GM23248 (cell line): ENCODE measurements at places on chromosomes 5 and 9. TPM values are rescaled to one million over a fixed set of nuclear protein-coding genes. Genes with fewer than 3 reads are reported as not detected.

DNA sequence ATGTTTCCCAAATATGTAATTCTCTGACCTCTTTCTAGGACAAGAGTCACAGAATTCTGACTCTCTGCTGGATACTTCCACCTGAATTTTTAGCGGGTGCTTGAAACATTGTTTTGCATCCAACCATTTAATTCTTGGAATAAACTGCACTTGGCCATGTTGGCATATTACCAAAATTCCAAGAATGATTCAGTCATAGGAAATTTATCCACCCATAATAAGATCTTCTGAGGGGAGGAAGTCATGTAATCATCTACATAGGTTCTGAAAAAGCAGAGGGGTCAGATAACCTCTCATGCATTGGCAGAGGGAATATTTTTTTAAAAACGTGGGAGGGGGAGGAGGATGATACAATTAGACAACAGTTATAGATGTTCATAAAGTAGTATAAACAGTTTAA, 156.9 kb downstream of the PAM start:
- H3K4me1 ChIP-seq = peaks cover 44% of the 10 kb centered on the region
- no peaks in the 10 kb centered on the region for H3K27me3 ChIP-seq
- peak; percentile 76 for DNase-seq
- peaks cover 14% of the 10 kb centered on the region; the same call in 1 of the 2 replicates for H3K36me3 ChIP-seq

- H3K36me3 ChIP-seq = no peaks in the 10 kb centered on the region
- peak overlapping the region; percentile 22; the same call in 1 of the 2 replicates for H3K27ac ChIP-seq
- H3K4me3 ChIP-seq = no peak overlapping the region
- peak; percentile 56 for DNase-seq
Observed at GRCh38 chr9:108207561-108208165, 648.1 kb downstream of the ACTL7B start.

- DNase-seq = peak; percentile 88
- H3K4me1 ChIP-seq = peaks cover 3% of the 10 kb centered on the region; the same call in 1 of the 2 replicates
- H3K27ac ChIP-seq = no peak overlapping the region
- no peak overlapping the region for H3K4me3 ChIP-seq
Observed at GRCh38 chr9:12708562-12709298, 15.5 kb downstream of the TYRP1 start.

DNA sequence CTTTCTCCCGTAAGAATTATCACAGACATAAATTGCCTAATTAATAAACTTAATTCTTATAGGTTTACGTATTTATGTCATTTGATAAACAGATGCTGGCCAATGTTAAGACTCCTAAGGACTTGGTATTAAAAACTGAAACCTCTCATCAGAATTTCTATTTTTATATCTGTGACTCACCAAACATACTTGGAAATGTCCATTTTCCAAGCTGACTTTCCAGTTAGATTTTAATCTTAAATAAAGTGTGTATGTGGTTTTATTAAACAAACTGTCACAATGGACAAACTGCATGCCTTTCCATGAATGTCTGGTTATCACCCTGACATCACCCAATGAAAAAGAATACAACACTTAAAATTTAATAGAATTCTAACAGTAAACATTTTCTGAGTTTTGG, 12.6 kb upstream of the COL23A1 start:
- H3K27me3 ChIP-seq = no peaks in the 10 kb centered on the region
- H3K4me1 ChIP-seq = no peaks in the 10 kb centered on the region
- no peak overlapping the region for H3K4me3 ChIP-seq
- H3K36me3 ChIP-seq = peaks cover 74% of the 10 kb centered on the region
- H3K27ac ChIP-seq = no peak overlapping the region
- peak; percentile 35 for DNase-seq

DNA sequence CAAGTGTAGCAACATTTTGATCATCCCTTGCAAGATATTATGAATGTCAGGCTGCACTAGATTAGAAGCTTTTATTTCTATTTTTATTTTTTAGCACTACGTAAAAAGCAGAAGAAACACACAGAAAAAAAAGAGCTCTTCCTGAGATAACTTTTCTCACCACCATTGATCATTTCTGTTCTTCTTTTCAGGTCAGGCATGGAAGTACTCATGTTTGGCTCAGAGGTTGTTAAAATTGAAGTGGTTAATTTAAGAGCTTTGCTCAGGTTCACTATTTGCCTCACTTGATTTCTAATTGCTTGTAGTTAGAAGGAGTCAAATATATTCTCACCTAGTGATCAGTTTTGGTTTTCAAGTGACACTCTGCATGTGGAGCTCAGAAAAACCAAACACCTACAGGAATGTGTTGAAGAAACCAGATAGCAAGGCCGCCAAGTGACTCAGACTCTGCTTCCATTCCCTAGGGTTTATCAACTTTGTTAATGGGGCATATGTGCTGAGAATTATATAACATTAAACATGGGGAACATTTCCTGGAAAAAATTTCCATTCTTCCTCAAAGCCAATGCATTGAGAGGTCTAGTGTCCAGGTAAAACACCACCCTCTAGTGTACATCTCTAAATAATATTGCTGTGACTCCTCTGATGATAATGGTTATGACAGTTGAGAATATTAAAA, 679.8 kb downstream of the CETN3 start:
- H3K27me3 ChIP-seq = no peaks in the 10 kb centered on the region
- peaks cover 10% of the 10 kb centered on the region for H3K4me1 ChIP-seq
- no peaks in the 10 kb centered on the region for H3K36me3 ChIP-seq
- no peak overlapping the region for H3K27ac ChIP-seq
- no peak overlapping the region for H3K4me3 ChIP-seq

DNA sequence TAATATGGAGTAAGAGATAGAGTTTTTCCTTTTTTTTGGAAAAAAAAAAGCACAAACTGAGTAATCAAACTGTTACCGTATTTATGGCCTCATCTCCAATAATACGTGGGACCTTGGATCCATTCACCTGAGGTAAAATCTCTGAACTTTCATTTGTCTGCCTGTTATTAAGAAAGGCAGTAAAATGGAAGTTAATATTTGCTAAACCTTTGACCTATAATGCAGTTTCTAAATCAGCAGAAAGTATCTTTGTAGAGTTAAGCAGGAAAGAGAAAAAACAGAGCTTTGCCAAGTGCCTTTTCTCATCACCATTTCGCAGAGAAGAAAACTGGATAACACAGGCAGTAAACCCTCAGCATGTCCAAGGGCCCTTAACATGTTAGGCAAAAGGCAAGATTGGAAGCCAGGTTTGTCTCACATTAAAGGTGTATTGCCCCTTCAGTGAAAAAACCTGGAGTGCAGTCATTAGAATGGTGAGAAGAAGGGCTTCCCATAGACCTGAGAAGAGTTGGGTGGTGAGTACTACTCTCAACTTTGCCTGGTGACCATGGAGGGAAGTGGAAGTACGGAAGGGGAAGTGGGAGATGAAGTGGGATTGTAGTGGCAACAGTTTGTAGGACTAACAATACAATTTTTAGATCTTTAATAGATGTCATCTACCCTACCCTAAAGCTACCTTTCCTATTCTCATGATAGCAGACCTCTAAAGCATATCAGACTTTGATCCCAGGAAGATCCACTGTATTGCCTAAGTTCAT, 65.4 kb upstream of the GRAMD2B start:
- 0 out of 2 replicates have a peak, but pooled peaks cover 1% of the 10 kb centered on the region for H3K36me3 ChIP-seq
- peaks cover 32% of the 10 kb centered on the region for H3K4me1 ChIP-seq
- H3K27ac ChIP-seq = no peak overlapping the region
- H3K27me3 ChIP-seq = no peaks in the 10 kb centered on the region
- DNase-seq = no peak

- no peak overlapping the region for H3K27ac ChIP-seq
- peaks cover 16% of the 10 kb centered on the region; the same call in 1 of the 2 replicates for H3K36me3 ChIP-seq
- DNase-seq = no peak
- no peaks in the 10 kb centered on the region for H3K27me3 ChIP-seq
- peaks cover 10% of the 10 kb centered on the region for H3K4me1 ChIP-seq
Observed at GRCh38 chr5:74624501-74624900, 16.0 kb downstream of the ENC1 start.

DNA sequence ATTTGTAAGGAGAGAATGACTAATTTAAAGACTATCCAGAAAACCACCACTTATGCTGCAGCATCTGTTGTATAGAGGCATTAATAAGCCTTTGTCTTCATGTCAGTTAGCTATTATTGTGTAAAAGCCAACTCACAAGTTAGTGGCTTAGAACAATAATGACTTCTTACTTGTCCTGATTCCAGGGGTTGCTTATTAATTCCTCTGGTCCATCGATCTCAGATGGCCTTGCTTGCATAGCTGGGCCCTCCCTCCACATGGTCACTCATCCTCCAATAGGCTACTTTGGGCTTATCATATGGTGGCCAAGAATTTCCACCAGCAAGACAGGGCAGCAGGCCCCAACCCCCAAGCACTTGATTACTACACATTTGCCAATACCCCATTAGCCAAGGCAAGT, 44.5 kb upstream of the STK32A start:
- H3K27me3 ChIP-seq = no peaks in the 10 kb centered on the region
- no peaks in the 10 kb centered on the region for H3K4me1 ChIP-seq
- no peak overlapping the region for H3K27ac ChIP-seq
- no peak overlapping the region for H3K4me3 ChIP-seq
- H3K36me3 ChIP-seq = no peaks in the 10 kb centered on the region
- peak; percentile 19 for DNase-seq

TTC1 gene
- total RNA-seq = 39.9 and 46.8 TPM in 2 replicates

- peaks cover 24% of the 10 kb centered on the region for H3K4me1 ChIP-seq
- no peaks in the 10 kb centered on the region for H3K27me3 ChIP-seq
- peak; percentile 70 for DNase-seq
Observed at GRCh38 chr5:148973455-148973854, 89.4 kb downstream of the SH3TC2 start.

FBLL1 gene
- 1.3 TPM in 1 of 2 replicates, not detected in the other for total RNA-seq

DNA sequence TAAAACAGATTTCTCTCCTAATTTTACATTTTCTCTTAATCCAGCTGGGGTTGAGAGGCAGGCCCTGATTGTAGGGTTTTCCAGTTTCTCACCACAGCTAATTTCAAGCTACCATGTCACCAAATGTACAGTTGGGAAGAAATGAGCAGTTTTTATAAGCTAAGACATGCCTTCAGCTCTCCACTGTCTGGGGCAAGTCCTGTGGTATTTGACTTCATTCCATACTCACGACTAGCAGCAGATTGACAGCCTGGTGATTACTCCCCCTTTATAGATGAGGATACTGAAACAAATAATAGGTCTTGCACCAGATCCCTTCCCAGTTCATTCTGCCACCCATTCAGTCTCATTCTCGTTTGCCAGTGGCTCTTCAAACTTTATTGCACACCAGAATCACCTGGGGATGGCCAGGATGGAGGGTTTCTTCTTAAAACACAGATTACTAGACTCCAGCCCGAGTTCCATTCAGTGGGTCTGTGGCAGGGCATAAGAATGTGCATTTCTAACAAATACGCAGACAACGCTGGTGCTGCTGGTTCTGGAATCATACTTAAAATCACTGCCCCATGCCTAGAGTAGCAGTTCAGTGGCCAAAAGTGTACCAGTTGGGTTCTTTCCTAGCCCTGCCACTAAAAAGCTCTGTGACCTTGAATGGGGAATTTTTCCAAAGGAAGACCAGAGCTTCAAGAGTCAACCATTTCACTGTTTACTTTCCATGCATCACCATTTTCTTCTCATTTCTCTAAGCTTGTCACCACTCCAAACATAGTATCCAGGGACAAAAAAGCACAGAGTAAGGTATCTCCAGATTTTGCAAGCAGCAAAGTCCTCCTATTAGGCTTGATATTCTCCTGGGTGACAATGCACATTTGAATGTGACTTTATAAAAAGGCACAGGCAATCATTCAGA, 64.3 kb downstream of the CSNK1A1 start:
- DNase-seq = peak; percentile 72
- peaks cover 87% of the 10 kb centered on the region for H3K4me1 ChIP-seq
- no peaks in the 10 kb centered on the region for H3K36me3 ChIP-seq
- no peaks in the 10 kb centered on the region for H3K27me3 ChIP-seq

NEURL1B gene
- total RNA-seq = 0.38 and 1.8 TPM in 2 replicates

KDM4C gene
- 20.6 TPM in 2 replicates for total RNA-seq

- H3K27ac ChIP-seq = no peak overlapping the region
- DNase-seq = no peak
- H3K4me3 ChIP-seq = no peak overlapping the region
Observed at GRCh38 chr5:179470201-179470600, 80.2 kb upstream of the RUFY1 start.

GRCh38 chr9:121783111-121783510, 131.7 kb downstream of the DAB2IP start:
- no peak overlapping the region for H3K4me3 ChIP-seq
- no peak for DNase-seq
- no peaks in the 10 kb centered on the region for H3K4me1 ChIP-seq
- no peaks in the 10 kb centered on the region for H3K27me3 ChIP-seq
- no peak overlapping the region for H3K27ac ChIP-seq

NR2F1-AS1 gene
- 8.3 and 13.4 TPM in 2 replicates for total RNA-seq

DNA sequence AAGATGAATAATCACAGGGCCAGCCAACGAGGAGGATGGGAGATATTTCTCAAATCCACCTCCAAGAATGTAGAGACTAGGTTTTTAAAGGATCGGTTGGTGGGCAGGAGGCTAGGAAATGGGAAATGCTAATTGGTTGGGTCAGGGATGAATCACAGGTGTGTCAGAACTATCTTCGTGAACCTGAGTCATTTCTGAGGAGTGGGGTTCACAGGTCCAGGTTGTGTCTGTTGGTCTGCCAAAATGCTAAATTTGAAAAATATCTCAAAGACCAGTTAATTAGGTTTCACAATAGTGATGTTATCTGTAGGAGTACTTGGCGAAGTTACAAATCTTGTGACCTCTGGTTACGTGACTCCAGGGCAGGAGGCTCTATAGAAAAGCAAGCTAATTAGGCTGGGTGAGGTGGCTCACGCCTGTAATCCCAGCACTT, 2.6 kb upstream of the PLAA start:
- no peaks in the 10 kb centered on the region for H3K36me3 ChIP-seq
- peak; percentile 33 for DNase-seq
- no peak overlapping the region for H3K27ac ChIP-seq
- no peaks in the 10 kb centered on the region for H3K27me3 ChIP-seq
- peaks cover 18% of the 10 kb centered on the region for H3K4me1 ChIP-seq

PTGR1 gene
- total RNA-seq = 65.2 and 74.9 TPM in 2 replicates

- DNase-seq = no peak
- H3K36me3 ChIP-seq = no peaks in the 10 kb centered on the region
- peaks cover 14% of the 10 kb centered on the region for H3K27me3 ChIP-seq
- no peak overlapping the region for H3K27ac ChIP-seq
- H3K4me3 ChIP-seq = no peak overlapping the region
Observed at GRCh38 chr5:180205916-180206315, 3.1 kb downstream of the RASGEF1C start.

DNA sequence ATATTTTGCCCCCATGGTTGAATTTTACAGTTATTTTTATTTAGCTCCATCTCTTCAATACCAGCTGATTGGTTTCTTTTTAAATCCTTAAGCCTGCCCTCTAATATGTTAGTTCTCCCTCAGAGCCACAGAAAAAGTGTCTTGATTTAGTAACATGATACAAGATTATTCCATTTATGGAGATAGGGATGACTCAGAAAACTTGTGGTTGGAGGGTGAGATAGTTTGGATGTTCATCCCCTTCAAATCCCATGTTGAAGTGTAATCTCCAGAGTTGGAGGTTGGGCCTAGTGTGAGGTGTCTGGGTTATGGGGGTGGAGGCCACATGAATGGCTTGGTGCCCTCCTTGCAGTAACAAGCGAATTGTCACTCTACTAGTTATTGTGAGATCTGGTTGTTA, 115.7 kb downstream of the FBXO38 start:
- H3K27ac ChIP-seq = no peak overlapping the region
- DNase-seq = no peak
- no peaks in the 10 kb centered on the region for H3K4me1 ChIP-seq
- no peaks in the 10 kb centered on the region for H3K36me3 ChIP-seq
- no peaks in the 10 kb centered on the region; the same call in 1 of the 2 replicates for H3K27me3 ChIP-seq

- no peak overlapping the region for H3K4me3 ChIP-seq
- H3K27ac ChIP-seq = no peak overlapping the region
- no peaks in the 10 kb centered on the region for H3K36me3 ChIP-seq
- H3K4me1 ChIP-seq = no peaks in the 10 kb centered on the region; the same call in 1 of the 2 replicates
Observed at GRCh38 chr9:107569174-107569573, 79.6 kb upstream of the KLF4 start.
